ENCODE measurements at places on chromosomes 5 and 9.
A peak's percentile ranks its signal among the peaks of the same experiment; 100 is the strongest.

DNA sequence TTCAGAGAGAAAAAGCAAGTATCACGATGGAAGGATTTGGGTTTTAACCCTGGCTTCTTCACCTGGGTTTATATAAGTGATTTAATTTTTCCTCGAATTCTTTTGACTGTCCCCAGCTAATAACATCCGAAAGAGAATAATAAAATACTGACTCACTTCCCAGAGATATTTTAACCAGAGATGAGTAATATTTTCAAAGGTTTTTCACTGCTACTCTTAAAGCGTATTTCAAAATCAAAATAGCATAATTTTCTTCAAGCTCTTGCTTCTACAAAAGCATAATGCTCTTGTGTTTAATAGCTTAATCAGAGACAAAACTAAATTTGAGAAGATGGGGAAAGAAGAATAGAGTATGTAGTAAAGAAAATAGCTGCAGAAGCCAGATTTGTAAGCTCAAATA, 215.2 kb upstream of the PTGER4 start:
- DNase-seq, result no peak

- no peak for DNase-seq
Measured at GRCh38 chr5:73337586-73338255, 110.9 kb downstream of the FOXD1 start.

DNA sequence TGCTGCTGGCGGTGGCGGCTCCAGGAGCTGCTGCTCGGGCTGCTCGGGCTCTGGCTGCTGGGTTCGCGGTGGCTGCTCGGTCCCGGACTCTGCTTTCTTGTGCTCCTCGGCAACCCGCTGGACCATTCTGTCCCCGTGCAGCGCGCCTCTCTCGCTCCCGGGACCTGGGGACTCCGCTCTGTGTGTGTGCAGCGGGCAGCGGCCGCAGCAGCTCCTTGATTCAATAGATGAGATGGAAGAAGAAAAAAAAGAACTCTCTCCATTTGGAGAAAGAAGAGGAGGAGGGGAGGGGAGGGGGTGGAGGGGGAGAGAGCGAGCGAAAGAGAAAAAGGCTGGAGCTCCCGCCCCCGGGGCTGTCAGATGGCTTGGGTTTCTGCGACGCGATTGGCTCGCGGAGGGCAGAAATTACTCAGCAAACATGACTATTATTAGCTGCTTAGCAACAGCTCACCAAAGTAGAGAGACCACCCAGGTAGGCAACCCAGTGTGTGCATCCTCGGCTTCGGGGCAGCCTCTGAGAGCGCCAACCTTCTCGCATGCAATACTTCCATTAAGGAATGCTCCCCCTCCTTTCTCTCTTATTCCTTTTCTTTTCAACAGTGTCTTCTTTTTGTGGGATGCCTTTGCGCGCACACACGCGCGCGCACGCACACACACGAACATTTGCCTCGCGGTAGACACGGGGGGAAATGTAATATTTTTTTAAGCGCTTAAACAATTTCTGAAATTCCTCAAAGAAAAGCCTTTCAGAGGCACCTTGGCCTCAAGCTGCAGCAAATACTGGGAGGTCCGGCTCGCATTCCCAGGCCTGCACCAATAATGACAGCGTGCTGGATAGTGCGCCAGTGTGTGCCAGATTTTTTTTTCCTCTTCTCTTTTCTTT, 7.6 kb downstream of the PTCH1 start:
- DNase-seq, result peak; percentile 97

DNA sequence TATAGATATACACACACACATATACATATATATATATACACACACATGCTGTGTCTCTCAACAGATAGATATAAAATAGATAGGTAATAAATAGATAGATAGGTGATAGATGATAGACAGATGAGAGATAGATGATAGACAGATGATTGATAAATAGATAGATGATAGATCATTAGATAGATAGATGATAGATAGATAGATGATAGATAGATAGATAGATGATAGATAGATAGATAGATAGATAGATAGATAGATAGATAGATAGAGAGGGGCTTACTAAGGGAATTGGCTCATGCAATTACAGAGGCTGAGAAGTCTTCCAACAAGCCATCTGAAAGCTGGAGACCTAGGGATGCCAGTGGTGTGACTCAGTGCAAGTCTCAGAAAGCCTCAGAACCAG, 394.5 kb downstream of the ICE1 start:
- no peak for DNase-seq

DNA sequence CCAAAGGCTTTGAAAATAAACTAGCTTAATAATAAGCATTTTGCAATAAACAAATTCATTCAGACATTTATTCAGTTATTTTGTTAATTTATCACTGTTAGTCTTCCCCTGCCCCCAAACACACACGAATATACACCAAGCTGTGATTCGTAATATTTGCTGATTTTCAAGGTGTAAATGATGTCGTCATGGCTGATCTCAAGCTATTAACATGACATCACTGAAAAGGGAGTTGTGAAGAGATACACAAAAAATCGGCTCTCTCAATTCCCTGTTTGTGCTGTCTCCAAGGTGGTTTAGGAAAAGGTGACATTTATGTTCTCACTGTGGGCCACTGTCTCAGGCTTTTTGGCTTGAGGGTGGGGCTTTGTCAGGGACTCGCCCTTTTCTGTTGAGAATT, 413.3 kb downstream of the CDH9 start:
- DNase-seq, result no peak

- no peak for DNase-seq
Measured at GRCh38 chr9:23934291-23934906, 108.4 kb upstream of the ELAVL2 start.

- DNase-seq, result no peak
Measured at GRCh38 chr5:73883646-73884045, 257.6 kb downstream of the ARHGEF28 start.

DNA sequence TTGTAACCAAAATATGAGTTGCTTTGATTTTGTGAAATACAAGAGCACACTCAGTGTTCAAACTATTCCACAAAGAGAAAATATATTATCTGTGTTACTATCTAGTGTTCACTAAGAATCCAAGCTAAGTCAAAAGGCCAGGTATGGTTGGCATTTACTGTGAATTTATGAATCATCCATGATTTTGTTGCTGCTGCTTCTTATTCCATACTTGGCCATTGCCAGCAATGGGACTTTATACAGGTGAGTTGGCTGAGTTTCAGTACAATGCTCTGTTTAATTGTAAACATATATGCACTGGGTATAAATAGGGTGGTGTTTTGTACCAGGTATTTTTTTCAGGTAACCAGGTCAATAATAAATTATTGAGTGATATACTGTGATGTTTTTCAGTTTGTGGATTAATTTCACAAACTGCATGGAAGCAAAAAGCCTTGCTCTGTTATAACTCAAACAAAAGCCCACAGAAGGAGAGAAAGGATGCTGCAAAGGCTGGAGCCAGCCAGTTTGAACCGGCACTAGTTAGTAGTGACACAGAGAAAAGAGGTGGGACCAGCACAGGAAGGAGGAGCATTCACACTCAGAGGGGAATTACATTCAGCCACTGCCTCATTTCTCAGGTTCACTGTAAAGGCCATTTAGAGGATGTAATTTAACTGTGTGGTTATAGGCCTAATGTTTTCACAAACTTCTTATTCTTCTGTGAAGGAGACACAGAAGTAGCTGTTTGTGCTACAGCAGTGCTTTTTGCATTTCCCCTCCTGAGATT, 381.8 kb downstream of the ADGRV1 start:
- DNase-seq, result peak; percentile 37

GRCh38 chr5:78065663-78066062, 228.8 kb downstream of the AP3B1 start:
- no peak for DNase-seq

- DNase-seq, result no peak
Measured at GRCh38 chr9:91043056-91043810, 241.6 kb downstream of the SYK start.

DNA sequence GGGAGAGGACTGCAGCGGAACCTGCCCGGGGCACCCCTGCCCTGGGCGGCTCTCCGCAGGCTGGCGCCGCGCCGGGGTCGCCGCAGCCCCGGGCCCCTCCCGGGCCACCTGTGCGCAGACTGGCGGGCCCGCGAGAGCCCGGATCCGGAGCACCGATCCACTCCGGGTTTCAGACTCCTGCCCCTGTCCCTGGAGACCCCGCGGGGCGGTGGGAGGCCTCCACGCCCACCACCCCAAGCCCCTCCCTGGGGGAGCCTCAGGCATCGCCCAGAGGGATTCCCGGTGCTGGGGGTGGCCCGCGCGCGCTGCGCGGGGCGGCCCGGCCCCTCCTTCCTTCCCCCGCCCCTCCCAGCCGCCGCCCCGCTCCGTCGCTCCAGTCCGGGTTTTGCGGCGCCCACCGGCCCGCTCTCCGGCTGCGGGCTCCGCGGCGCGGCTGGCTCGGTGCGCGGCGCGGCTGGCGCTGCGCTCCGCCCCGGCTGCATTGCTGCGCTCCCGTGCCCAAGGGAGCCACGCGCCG, at the start of gene UNC5A:
Gene UNC5A (plus strand): TSS at position 479 of the 517 bp plus-strand sequence. CDS start 192 bp downstream, outside the sequence.
- peak; percentile 59 for DNase-seq

DNA sequence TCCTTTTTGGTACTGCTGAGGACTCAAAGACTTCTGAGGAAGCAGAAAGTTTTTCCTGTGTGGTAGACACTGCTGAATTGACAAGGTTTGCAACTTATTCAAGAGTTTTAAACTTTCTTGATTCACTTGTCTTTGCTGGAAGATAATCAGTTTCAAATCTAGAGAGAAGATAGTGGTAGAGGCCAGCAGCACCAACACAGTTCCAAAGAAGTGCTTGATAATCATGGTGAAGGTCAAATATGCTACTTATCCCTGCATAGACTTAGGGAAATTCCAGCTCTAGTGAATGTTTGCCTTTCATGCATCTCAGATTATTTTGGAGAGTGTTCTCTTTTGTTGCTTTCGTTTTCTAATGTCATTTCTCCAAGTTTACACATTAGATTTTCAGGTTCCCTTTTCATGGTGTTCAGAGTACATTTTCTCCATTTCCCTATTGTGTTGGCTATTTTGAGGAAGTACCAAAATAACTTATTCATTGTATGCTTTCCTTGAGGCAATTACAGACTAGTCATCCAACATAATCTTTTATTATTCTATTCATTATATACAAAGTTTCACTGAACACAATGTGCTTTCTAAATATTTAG, 550 bp downstream of the IFNE start:
- no peak for DNase-seq

DNA sequence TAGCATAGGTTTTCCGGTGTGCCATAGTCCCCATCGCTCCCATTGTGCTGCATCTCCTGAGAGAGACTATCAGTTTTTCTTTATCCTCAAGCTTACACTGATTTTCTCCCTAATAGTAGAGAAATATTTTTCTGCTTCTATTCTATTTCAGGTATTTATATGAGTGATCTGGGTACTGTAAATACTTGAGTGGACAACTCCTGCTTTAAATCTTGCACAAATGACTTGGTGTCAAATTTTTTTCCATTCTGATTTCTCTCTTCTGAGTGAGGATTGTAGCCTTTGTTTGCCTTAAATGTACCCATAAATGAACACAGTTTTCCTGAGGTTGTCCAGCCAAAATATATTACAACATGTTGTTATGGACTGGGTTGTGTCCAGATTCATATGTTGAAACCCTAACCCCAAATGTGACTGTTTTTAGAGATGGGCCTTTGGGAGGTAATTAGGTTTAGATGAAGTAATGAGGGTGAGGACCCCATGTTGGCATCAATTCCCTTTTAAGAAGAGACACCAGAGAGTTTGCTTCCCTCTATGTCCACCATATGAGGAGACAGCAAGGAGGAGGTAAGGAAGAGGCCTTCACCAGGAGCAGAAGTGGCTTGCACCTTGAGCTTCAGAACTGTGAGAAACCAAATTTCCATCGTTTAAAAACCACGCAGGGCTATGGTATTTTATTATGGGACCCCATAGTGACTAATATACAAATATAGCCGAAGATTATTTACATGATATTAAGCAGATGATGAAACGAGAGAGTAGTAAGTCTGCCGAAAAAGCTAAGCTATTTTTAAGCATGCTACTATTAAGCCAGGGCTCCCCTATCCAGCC, 336.4 kb upstream of the MPDZ start:
- no peak for DNase-seq
